ENCODE measurements at places on chromosomes 16 and 17. TPM values are rescaled to one million over a fixed set of nuclear protein-coding genes. Genes with fewer than 3 reads are reported as not detected.

The KRT32 gene
- not detected for total RNA-seq

The TMEM107 gene
- total RNA-seq, result 33.4 TPM

The DNAI2 gene
- 0.47 TPM for total RNA-seq

- no peaks in the 10 kb centered on the region for H3K4me1 ChIP-seq
- no peak for DNase-seq
- H3K27me3 ChIP-seq, result no peaks in the 10 kb centered on the region
- H3K36me3 ChIP-seq, result no peaks in the 10 kb centered on the region
- H3K4me3 ChIP-seq, result no peak overlapping the region
These were observed 137.9 kb downstream of the SOX9 start for GRCh38 chr17:72258711-72259110.

DNA sequence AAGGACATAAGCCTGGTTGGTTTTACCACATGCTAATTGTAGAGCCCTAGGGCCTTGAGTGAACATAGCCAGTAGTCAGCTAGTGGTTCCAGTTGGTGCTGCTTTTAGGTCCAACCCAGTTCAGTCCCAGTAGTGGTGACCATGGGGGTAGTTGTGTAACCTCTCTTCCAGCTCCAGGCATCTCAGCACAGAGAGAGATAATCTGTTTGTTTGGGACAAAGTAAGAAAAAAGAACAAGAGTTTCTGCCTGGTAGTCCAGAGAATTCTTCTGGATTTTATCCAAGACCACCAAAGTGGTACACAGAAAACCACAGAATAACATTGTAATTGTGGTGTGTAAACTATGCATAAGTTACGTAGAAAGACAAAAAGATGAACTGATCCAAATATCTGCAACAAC, 5.2 kb upstream of the CCL13 start:
- no peak for DNase-seq
- no peaks in the 10 kb centered on the region for H3K4me1 ChIP-seq
- H3K27me3 ChIP-seq, result peaks cover 4% of the 10 kb centered on the region
- no peak overlapping the region for H3K27ac ChIP-seq
